ENCODE measurements at places on chromosomes 2 and 18.

- DNase-seq, result no peak
These were observed 558.4 kb downstream of the PARD3B start for GRCh38 chr2:205103699-205104098.

DNA sequence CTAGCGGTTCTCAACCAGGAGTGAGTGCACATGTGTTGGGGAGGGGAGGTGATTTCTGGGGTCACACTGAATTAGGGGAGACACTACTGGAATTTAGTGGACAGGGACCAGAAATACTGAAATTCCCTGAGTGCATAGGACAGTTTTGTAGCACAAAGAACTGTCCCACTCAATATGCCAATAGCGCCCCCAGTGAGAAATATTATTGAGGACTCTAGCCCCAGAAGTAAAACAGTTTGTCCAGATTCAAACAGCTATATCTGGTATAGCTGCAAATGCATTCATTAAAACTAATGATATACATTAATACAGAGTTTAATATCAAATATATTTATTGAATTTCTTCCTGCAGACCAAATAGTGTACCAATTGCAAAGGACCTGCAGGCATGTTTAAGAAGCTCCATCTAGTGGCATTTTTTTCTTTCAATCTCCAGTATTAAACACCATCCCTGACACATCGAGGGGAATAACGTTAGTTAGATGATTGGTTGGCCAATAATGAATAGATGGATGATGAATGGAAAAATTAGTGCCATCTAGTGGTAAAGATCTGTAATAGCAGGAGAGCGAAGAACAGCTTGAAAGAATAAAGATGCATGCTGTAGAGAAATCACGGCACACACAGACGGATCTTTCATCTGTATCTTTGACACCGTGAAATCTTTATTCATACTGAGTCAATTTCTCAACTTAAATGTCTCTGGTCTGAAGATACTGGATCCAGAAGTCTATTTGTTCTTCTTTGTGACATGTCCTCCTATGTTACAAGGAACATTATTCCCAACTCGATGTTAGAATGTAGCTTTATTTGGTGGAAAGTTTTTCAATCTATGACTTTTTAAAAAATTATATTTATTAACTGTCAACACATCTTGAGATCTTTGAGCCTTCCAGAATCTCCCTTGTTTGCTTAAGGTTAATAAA, 62.5 kb downstream of the DHRS9 start:
- DNase-seq, result peak; percentile 65

- no peak for DNase-seq
These were observed 13.2 kb upstream of the MARCHF4 start for GRCh38 chr2:216385478-216385877.

- DNase-seq, result peak; percentile 52
These were observed 53.0 kb downstream of the ASXL2 start for GRCh38 chr2:25825238-25825637.

GRCh38 chr2:110931648-110932047, 189.1 kb upstream of the BCL2L11 start:
- DNase-seq, result no peak

DNA sequence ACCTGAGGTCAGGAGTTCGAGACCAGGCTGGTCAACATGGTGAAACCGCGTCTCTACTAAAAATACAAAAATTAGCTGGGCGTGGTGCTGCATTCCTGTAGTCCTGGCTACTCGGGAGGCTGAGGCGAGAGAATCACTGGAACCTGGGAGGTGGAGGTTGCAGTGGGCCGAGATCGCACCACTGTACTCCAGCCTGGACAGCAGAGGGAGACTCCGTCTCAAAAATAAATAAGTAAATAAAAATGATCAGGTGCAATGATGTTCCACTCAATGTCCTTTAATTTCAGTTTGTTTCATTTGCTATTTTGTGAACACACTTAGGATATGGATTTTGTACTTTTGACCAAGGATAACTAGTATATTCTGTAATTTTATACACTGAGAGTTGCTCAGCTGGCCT, 9.3 kb downstream of the HADHA start:
- no peak for DNase-seq

DNA sequence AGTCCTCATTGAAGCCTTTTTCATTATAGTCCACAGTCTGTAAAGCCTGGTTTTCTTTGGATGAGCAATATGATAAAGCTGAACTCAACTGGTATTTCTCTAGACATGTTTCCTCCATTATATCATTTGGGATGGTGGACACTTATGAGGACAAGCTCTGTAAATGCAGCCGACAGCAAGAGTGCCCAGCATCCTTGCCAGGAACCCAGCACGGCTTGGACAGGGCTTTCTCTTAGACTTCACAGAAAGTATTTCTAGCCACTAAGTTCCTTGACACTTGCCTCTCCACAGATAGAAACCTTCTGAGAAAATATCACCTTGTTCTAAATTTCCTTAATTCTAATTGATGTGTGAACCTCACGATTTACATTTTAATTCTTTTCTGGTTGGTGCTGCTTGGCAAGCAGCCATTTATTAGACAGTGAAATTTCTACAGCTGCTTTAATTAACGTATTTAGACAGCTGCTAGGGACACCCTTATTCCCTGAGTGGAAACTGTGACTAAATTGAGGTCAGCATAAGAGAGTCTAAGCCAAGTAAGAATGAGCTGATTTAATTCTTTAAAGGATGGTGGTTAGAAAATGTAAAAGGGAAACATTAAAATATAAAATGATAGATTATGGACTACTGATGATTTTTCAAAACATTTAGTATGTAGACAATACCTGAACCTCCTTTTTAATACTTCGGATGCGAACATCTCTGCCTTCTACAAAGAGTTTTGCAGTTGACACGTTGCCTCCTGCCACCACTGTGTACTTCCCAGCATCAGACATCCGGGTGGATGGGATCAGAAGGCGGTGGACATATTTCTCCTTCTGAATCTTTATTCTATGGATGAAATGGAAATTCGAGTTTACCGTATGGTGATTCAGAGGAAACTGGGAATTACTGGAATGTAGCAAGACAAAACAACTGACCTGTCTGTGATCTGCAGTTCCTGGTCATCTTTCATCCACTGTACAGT, 39.8 kb downstream of the TTN start:
- no peak for DNase-seq

GRCh38 chr18:8322486-8322885, 286.8 kb upstream of the RAB12 start:
- no peak for DNase-seq

DNA sequence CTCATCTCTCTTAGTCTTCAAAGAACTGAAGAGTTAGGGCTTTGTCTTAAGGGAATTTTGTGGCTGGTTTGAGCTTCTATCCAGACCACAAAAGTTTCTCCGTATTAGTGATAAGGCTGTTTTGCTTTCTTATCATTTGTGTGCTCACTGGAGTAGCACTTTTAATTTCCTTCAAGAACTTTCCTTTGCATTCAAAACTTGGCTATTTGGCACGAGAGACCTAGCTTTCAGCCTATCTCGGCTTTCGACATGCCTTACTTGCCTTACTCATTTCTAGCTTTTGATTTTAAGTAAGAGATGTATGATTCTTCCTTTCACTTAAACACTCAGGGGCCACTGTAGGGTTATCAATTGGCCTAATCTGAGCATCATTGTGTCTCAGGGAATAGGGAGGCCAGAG, 29.9 kb downstream of the HDHD2 start:
- no peak for DNase-seq

- DNase-seq, result no peak
These were observed 44.8 kb upstream of the TFCP2L1 start for GRCh38 chr2:121329786-121330185.

DNA sequence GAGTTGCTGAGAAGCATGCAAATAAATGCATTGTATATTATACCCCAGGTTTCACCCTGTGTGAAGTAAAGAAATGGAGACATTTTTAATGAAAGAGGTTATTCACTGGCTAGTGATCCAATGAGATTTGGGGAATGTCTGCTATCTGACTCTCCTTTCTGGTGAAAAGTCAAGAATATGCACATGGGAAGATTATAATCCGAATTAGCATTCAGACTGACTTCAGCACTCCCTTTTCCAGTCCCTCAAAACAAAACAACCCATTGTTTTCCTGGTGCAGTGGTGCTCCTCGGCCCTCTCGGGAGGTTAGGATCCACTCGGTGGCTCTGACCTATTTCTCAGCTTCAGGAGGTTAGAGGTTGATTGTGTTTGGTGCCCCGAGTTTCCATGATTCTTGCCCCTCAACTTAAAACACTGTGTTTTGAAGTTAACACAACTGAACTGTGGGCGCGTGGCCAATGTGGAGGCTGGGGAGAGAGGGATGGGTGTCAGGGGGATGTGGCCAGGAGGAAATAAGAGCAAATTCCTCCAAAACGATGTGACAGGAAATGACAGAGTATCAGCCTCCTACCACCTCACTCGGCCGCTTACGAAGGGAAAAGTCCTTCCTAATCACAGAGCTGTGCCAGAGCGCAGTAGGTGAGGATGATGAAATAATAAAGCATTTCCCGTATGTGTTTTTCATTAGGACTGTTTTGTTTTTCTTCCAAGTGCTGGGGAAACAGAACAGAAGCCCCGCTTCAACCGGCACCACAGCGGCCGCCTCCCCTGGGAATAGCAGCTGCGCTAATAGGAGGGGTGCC, 440.1 kb downstream of the MTX2 start:
- DNase-seq, result no peak

- DNase-seq, result no peak
These were observed 998 bp upstream of the SLC66A3 start for GRCh38 chr2:11154016-11154922.

- no peak for DNase-seq
These were observed 1.1 kb upstream of the RNU4ATAC start for GRCh38 chr2:121529439-121530211.

GRCh38 chr18:49303379-49303778, 157.1 kb downstream of the DYM start:
- DNase-seq, result no peak

GRCh38 chr2:238750212-238750904, 97.5 kb upstream of the TWIST2 start:
- DNase-seq, result no peak

DNA sequence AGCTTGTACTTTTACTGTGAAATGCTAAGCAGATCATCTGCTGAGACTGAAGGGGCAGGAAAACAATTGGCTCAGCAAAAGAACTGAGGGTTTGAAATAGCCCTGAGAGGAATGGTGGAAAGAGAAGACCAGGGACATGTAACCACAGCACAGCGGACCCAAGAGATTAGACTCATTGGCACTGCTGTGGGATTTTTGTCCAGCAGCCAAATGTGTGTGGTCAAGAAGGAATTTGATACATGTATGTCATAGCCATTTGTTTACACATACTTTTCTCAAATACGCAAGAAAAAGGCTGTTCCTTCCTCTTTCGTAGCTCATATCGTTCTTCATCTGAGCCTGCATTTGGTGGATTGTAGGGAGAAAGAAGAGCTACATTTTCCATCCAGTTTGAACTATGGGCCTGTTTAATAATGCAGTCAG, 73.8 kb downstream of the TRABD2A start:
- DNase-seq, result no peak

DNA sequence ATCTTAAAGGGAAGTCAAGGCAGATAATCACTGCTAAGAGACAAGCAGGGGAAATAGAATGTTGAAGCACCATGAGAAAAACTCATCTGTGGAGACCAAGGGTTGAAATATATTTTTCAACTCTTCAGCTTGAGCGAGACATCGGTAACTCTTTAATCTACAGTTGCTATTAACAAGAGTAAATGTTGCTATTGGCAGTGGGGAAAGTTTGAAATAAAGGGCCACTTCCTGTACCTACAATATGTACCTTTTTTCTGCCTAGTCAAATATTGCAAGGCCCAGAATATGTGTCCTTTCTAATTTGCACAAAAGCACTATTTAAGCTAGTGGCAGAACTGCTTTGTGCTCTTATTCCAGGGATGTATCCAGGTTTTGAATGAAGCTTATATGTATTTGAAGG, 65.8 kb downstream of the EFEMP1 start:
- no peak for DNase-seq

- no peak for DNase-seq
These were observed 48.4 kb upstream of the YPEL5 start for GRCh38 chr2:30098266-30099005.

GRCh38 chr18:24462838-24463775, 2.7 kb downstream of the HRH4 start:
- DNase-seq, result no peak

- DNase-seq, result no peak
These were observed 316.5 kb downstream of the IRS1 start for GRCh38 chr2:226483143-226483542.

DNA sequence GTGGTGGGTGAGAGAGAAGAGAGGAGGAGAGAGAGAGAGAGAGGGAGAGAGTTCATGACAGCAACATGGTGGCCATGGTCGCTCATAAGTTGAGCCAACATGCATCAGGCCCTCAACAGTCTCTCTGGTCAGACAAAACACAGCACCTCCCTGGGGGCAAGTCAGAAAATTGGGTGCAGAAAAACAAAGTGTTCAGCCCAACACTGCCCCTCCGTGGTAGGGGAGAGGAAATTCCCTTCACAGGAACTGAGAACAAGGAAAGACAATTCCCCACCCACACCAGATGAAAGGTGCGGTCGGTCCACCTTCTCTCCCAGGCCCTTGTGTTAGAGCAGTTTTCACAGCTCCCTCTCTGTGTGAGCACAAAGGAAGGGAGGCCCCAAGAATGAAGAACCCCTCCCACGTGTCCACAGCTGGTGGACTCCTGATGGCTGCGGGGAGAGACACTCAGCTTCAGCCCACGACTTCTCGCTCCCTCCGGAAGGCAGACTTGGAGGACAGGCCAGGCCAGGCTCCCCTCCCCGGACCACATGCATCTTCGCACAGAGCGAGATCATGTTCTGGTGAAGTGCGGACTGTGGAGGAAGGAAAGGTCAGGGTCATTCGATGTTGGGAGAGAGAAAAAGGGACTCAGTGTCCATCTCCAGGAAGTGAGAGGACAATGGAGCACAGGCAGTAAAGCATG, 181.7 kb downstream of the ANAPC1 start:
- peak; percentile 64 for DNase-seq

- DNase-seq, result no peak
These were observed 41.7 kb upstream of the NABP1 start for GRCh38 chr2:191636235-191636543.

GRCh38 chr2:47179388-47179787, 24.3 kb upstream of the STPG4 start:
- no peak for DNase-seq

DNA sequence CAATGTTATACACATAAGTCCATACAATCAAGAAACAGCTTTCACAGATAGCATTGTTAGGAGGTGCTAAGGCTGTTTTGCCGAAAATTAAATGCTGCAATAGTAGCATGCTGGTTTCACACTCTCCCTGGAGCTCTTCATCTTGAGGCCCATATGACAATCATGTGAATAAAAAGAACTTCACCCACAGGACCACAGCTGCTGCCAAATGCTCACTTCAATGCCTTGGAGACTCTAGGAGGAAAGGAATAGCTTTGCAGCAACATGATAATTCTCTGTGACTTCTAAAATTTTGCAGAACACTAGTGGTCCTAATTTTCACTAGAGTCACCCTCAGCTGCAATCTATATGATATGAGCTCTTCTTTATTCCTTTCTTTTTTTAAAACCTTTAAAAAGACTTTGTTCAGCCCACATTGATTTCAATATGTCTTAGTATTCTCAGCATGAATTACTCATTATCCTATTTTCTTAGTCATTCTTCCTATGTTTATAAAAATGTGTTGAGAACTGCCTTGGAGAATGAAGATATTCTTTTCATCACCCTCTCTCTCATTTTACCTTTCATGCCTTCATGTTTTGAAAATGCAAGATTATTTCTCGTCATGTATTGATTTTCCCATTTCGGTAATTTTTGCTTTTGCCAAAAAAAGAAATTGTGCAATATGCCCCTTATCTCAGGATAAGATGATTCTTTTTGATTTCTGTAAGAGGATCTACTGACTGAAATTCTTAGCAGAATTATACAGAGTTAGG, 108.2 kb downstream of the PDE1A start:
- DNase-seq, result no peak

All from CD4-positive, alpha-beta T cell treated with Interleukin-15 for 4 hours (primary cell).